Karpas-422 (cell line): ENCODE measurements at places on chromosomes 7 and 10. TPM values are rescaled to one million over a fixed set of nuclear protein-coding genes. Genes with fewer than 3 reads are reported as not detected.

GRCh38 chr7:73995330-73995729, 32.6 kb upstream of the ELN start:
- no peak overlapping the region for H3K4me3 ChIP-seq
- DNase-seq, result no peak
- no peaks in the 10 kb centered on the region for H3K4me1 ChIP-seq
- no peak overlapping the region for H3K27ac ChIP-seq
- H3K27me3 ChIP-seq, result no peaks in the 10 kb centered on the region

GRCh38 chr7:103432712-103433111, 13.3 kb downstream of the SLC26A5 start:
- H3K36me3 ChIP-seq, result no peaks in the 10 kb centered on the region
- H3K27ac ChIP-seq, result no peak overlapping the region
- H3K4me3 ChIP-seq, result no peak overlapping the region
- DNase-seq, result no peak

GRCh38 chr10:33005322-33006301, 47.6 kb upstream of the ITGB1 start:
- DNase-seq, result peak; percentile 87
- peaks cover 4% of the 10 kb centered on the region; the same call in 1 of the 2 replicates for H3K36me3 ChIP-seq
- H3K4me1 ChIP-seq, result peaks cover 67% of the 10 kb centered on the region

DNA sequence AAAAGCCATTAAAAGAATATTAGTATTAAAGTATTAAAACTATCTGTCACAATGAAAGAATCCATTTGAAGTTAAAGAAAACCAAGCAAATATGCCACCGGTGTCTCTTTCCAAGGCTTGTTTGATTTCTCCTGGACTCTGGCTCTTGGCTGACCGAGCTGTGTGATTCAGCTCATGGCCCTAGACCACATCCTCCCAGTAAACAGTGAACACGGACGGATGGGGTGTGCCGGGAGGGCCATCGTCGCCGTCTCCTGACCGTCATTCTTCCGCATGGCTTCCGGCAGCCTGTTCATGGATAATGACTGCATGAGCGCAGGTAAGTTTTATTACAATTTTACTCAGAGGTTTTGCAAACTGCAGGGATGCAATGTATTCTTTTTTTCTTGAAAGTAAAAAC, 218.5 kb downstream of the DNAJB6 start:
- H3K27ac ChIP-seq, result no peak overlapping the region
- H3K4me3 ChIP-seq, result no peak overlapping the region
- no peaks in the 10 kb centered on the region for H3K27me3 ChIP-seq
- no peak for DNase-seq
- no peaks in the 10 kb centered on the region for H3K4me1 ChIP-seq
- no peaks in the 10 kb centered on the region for H3K36me3 ChIP-seq

Gene NCF1
- total RNA-seq, result 218 and 368 TPM in 2 replicates

GRCh38 chr10:124683814-124684213, 60.4 kb downstream of the FAM53B start:
- DNase-seq, result peak; percentile 49
- H3K4me3 ChIP-seq, result no peak overlapping the region
- no peaks in the 10 kb centered on the region for H3K27me3 ChIP-seq
- peak overlapping the region; percentile 26 for H3K27ac ChIP-seq

Gene SLIT1
- 1.0 and 2.2 TPM in 2 replicates for total RNA-seq

GRCh38 chr10:45023426-45023825, 22.7 kb downstream of the ZNF22 start:
- H3K4me1 ChIP-seq, result peaks cover 4% of the 10 kb centered on the region; the same call in 1 of the 2 replicates
- no peaks in the 10 kb centered on the region for H3K36me3 ChIP-seq
- no peaks in the 10 kb centered on the region for H3K27me3 ChIP-seq
- no peak overlapping the region for H3K27ac ChIP-seq
- no peak for DNase-seq

DNA sequence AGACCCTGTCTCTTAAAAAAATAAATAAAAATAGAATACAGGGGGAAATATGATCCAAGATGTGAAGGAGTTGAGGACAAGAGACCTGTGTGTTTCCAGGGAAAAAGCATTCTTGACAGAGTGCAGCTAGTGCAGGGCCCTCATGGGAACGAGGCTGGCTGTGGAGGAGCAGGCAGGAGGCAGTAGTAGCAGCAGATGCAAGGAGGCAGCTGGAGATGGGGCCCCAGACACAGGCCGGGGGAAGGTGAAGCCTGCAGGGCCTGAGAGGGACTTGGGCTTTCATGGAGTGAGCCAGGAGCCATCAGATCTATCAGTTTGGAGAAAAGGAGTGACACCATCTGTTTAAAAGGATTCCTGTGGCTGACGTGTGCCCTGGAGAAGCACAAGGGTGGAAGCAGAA, 71.4 kb upstream of the ZNF438 start:
- no peaks in the 10 kb centered on the region for H3K27me3 ChIP-seq
- no peaks in the 10 kb centered on the region for H3K4me1 ChIP-seq
- DNase-seq, result no peak
- no peaks in the 10 kb centered on the region for H3K36me3 ChIP-seq
- H3K4me3 ChIP-seq, result no peak overlapping the region
- no peak overlapping the region for H3K27ac ChIP-seq

GRCh38 chr7:157996359-157997079, 591.1 kb downstream of the PTPRN2 start:
- no peaks in the 10 kb centered on the region for H3K36me3 ChIP-seq
- no peaks in the 10 kb centered on the region for H3K27me3 ChIP-seq
- H3K4me3 ChIP-seq, result no peak overlapping the region
- H3K4me1 ChIP-seq, result no peaks in the 10 kb centered on the region
- no peak for DNase-seq

DNA sequence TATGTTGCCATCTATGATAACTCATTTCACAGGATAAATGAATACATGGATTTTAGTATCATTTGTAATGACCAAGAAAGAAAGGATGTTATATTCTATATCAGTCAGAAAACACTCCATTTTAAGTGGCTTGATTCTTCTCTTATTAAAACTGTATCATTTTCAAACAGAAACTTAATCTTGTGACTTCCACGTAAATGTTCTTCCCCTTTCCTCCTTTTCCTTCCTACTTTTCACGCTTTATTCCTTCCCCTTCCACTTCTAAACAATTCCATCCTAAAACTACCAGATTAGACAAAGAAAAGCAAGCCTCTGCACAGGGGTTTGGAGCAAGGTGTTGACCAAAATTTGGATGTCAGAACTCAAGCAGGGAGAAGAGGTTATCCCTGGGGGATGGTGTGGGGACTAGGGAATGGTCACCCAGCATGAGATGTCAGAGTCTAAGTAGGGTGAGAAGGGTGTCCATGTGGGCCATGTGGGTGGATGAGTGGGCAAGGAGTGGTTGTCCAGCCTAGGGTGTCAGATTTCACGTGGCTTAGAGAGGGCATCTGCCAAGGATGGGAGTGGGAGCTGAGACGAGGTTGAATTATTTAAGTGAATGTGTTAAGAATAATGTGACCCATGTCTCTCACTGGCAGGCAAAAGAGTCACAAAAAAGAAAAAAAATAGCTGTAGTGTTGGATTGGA, 5.0 kb upstream of the GSAP start:
- H3K36me3 ChIP-seq, result no peaks in the 10 kb centered on the region
- no peaks in the 10 kb centered on the region for H3K27me3 ChIP-seq
- H3K27ac ChIP-seq, result no peak overlapping the region
- H3K4me3 ChIP-seq, result no peak overlapping the region
- DNase-seq, result no peak

DNA sequence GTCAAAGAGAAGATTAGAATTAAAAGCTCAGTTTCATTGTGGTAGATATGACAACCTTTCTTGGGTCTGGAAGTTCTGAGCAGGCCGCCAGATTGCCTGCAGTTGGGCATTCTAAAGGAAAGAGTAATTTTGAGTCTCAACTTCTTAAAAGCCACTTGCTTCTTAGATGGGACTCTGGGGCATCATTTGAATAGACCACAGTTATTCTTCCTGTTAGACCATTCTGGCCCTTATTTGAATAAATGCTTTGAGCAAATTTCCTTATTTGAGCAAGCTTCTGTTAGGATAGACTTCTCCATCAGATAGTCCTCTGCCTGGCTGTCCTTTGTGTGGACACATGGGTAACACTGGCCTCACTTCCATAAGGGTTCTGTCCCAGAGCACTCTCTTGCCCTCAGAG, 40.2 kb downstream of the SND1 start:
- H3K4me1 ChIP-seq, result peaks cover 69% of the 10 kb centered on the region
- H3K27ac ChIP-seq, result peak overlapping the region; percentile 72
- peaks cover 41% of the 10 kb centered on the region; the same call in 1 of the 2 replicates for H3K36me3 ChIP-seq
- DNase-seq, result peak; percentile 53
- H3K27me3 ChIP-seq, result no peaks in the 10 kb centered on the region

GRCh38 chr7:36204929-36205635, 52.0 kb downstream of the EEPD1 start:
- H3K4me1 ChIP-seq, result peaks cover 93% of the 10 kb centered on the region
- no peaks in the 10 kb centered on the region for H3K27me3 ChIP-seq
- DNase-seq, result no peak
- H3K4me3 ChIP-seq, result no peak overlapping the region
- no peaks in the 10 kb centered on the region for H3K36me3 ChIP-seq
